ENCODE measurements at places on chromosomes 11 and 22.

- DNase-seq, result no peak
Observed at GRCh38 chr11:122772945-122773344, 65.4 kb upstream of the CRTAM start.

GRCh38 chr11:104650234-104650633, 248.0 kb downstream of the CASP12 start:
- DNase-seq, result no peak

- no peak for DNase-seq
Observed at GRCh38 chr11:10041748-10042446, 252.1 kb downstream of the SBF2 start.

DNA sequence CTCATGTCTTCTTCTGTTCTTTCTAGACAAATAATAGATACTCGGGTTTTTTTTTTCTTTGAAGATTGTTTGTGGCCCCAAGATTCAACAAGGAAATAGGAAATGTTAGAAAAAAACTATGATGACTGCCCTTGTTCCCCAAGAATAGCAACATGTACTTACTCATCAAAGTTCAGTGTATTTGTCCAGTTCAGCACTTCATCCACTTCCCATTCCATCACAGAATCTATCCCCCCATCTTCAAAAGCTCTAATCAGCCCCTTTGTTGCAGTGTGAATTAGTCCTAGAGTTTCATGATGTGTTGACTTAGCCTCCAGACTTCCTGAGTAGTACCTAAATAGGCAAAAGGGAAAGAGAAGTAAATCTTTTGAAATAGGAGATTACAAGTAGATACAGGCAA, 74.3 kb downstream of the C11orf65 start:
- no peak for DNase-seq

- DNase-seq, result no peak
Observed at GRCh38 chr11:91857179-91857578, 367.4 kb upstream of the FAT3 start.

DNA sequence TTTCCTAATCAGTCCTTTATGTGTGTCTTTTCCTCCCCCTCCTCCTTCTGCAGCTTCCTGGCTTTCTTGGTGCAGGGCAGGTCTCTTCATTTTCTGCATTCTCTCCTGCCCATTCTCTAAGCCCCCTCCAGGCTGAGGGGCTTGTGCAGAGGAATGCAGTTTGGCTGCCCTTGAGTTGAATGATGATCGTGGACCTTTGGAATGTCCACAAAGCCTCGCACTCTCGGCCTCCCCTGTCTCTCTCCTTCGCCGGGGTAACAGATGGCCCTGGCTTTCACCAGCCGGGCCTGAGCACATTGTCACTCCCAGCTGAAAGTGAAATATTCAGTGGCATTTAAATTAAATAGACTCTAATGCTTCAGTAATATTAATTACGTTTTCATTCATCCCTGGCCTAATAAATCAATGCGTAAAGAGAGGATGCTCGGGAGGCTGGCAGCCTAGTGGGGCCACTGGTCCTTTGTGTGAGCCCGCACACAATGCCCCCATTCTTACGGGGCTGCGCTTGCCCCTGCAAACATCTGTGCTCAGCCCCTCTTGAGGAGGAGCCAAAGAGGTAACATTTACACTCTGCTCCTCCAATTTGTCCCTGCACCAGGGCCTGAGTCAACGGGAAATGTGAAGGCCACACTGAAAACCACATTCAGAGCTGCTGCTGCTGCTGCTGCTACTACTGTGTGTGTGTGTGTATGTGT, 64.9 kb upstream of the PAX6 start:
- DNase-seq, result no peak

DNA sequence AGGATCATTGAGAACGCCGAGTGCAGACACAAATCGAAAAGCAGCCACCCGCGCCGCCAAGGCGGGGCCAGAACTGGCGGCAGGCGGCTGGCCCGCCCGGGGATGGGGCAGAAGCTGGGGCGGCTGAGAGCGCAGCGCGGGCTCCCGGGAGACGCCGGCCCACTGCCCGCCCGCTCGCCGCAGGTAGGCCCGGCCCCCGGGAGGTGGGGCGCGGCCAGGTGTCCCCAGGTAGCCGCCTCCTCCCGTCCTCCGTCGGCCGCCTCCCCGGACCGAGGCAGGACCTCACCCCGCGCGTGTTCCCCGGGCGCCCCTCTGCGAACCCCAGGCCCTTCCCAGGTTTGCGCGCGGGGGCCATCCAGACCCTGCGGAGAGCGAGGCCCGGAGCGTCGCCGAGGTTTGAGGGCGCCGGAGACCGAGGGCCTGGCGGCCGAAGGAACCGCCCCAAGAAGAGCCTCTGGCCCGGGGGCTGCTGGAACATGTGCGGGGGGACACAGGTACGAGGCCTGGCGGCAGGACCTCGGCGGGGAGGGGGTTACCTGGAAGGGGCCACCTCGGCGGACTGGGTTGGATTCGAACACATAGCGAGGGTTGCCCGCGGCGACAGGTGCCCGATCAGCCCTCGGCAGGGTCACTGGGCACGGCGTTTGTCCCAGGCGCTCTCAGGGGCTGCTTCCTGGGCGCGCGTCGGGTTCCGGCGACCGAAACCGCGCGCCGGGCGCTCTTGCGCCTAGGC, at the start of gene PRRG4:
Gene PRRG4, plus strand, starts transcription at position 248 of the 733 bp plus-strand sequence. CDS start 603 bp downstream, outside the sequence.
- DNase-seq, result peak; percentile 78

GRCh38 chr11:9777066-9777465, 113.2 kb downstream of the SWAP70 start:
- DNase-seq, result no peak

- no peak for DNase-seq
Observed at GRCh38 chr11:14446701-14447169, 52.9 kb downstream of the COPB1 start.

- no peak for DNase-seq
Observed at GRCh38 chr11:97229936-97230335, 840.1 kb downstream of the JRKL start.

DNA sequence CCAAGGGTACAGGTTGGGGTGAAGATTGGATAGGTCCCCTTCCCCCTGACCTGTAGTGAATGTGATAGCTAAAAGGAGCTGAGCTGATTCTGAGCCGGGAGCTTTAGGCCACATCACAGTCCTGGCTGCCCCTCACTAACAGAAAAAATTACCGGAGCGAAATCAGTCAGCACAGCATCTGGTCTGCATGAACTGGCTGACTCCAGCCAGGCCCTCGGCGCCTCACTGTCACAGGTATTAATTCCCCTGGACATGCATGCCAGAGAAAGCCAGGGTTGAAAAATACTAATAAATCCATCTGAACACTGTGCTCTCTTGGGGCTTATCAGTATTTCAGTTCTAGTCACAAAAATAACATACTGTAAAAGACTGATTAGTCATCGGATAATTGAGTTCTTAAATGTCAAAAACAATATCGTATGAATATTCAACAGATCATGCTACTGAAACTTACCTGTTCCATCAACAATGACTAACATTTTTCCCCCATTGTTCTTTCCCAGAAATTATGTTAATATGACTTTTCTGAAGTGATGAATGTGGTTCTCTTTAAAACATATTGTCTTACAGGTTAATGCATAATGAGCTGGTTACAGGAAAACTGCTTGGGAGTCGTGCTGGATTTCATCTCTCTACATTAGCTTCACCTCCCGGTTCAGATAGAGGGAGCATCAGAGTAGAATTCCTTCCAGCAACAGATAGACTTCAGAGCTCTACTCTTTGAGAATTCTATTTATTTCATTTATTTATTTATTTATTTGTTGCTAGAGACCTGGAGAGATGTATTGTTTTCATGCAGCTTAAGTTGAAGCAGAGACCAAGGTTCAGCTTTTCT, 387.7 kb downstream of the NXPE2 start:
- no peak for DNase-seq

Measured in body of pancreas (tissue), 4 donors.